ENCODE measurements at places on chromosomes 2 and 18. TPM values are rescaled to one million over a fixed set of nuclear protein-coding genes. Genes with fewer than 3 reads are reported as not detected.
A peak's percentile ranks its signal among the peaks of the same experiment; 100 is the strongest.

- no peak overlapping the region for H3K27ac ChIP-seq
- DNase-seq, result no peak
- peaks cover 36% of the 10 kb centered on the region for H3K4me1 ChIP-seq
- H3K27me3 ChIP-seq, result no peaks in the 10 kb centered on the region
- H3K4me3 ChIP-seq, result no peak overlapping the region
- no peaks in the 10 kb centered on the region for H3K36me3 ChIP-seq
Observed at GRCh38 chr2:26068602-26069298, 34.9 kb downstream of the RAB10 start.

- H3K27ac ChIP-seq, result no peak overlapping the region
- H3K4me1 ChIP-seq, result no peaks in the 10 kb centered on the region
- DNase-seq, result no peak
- H3K27me3 ChIP-seq, result no peaks in the 10 kb centered on the region
- peaks cover 3% of the 10 kb centered on the region for H3K36me3 ChIP-seq
Observed at GRCh38 chr2:216171011-216171410, 61.9 kb downstream of the XRCC5 start.

- no peaks in the 10 kb centered on the region for H3K27me3 ChIP-seq
- H3K27ac ChIP-seq, result peak overlapping the region; percentile 83
- peak overlapping the region; percentile 91 for H3K4me3 ChIP-seq
Observed at GRCh38 chr18:57621246-57621604, 411 bp downstream of the NARS1 start.

GRCh38 chr2:75495862-75496261, 64.9 kb downstream of the EVA1A start:
- H3K4me1 ChIP-seq, result no peaks in the 10 kb centered on the region
- peaks cover 5% of the 10 kb centered on the region for H3K36me3 ChIP-seq
- no peak overlapping the region for H3K27ac ChIP-seq
- no peaks in the 10 kb centered on the region for H3K27me3 ChIP-seq
- DNase-seq, result no peak

GRCh38 chr2:241810307-241811200, 1.6 kb downstream of the NEU4 start:
- H3K4me3 ChIP-seq, result no peak overlapping the region
- H3K36me3 ChIP-seq, result no peaks in the 10 kb centered on the region

DNA sequence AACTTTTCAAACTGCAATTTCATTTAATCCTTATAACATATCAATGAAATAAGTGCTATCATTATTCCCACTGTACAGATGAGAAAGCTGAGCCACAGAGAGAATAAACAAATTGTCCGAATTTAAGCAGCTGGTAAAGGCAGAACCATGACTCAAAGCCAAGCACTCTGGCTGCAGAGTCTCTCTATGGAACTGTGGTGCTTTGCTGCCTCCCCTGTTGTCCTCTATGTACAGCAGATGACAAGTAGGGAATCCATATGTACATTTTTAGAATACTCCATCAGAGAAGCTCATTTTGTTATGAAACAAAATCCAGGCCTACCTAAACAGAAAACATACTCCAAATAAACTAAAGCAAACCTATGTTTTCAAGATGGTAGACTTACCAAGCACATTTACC, 45.1 kb downstream of the FARSB start:
- peak; percentile 6 for DNase-seq
- H3K27me3 ChIP-seq, result no peaks in the 10 kb centered on the region
- H3K4me3 ChIP-seq, result no peak overlapping the region
- H3K4me1 ChIP-seq, result no peaks in the 10 kb centered on the region
- H3K36me3 ChIP-seq, result peaks cover 9% of the 10 kb centered on the region

Gene SP140
- total RNA-seq, result 1.2 TPM

Gene FOXD4L1
- total RNA-seq, result 0.33 TPM
